ENCODE measurements at places on chromosomes 5 and 9.

DNA sequence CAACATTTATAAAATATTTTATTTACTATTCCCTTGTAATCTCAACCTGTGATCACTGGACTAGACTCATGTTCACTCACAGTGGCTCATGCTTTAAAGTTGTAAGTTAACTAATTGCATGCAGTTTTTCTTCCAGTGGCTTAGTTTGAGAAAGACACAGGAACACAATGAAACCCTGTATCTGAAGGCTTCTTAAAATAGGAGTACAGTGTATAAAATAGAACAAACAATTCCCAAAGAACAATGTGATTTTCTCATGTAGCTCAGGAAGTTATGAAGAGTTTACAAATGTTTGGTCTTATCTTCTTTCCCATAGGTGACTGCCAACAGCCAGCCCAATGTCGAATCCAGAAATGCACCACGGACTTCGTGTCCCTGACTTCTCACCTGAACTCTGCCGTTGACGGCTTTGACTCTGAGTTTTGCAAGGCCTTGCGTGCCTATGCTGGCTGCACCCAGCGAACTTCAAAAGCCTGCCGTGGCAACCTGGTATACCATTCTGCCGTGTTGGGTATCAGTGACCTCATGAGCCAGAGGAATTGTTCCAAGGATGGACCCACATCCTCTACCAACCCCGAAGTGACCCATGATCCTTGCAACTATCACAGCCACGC lies 5.9 kb downstream of the RGMB start:
- DNase-seq: no peak

GRCh38 chr5:94469894-94470329 lies 148.5 kb downstream of the KIAA0825 start:
- DNase-seq: no peak

DNA sequence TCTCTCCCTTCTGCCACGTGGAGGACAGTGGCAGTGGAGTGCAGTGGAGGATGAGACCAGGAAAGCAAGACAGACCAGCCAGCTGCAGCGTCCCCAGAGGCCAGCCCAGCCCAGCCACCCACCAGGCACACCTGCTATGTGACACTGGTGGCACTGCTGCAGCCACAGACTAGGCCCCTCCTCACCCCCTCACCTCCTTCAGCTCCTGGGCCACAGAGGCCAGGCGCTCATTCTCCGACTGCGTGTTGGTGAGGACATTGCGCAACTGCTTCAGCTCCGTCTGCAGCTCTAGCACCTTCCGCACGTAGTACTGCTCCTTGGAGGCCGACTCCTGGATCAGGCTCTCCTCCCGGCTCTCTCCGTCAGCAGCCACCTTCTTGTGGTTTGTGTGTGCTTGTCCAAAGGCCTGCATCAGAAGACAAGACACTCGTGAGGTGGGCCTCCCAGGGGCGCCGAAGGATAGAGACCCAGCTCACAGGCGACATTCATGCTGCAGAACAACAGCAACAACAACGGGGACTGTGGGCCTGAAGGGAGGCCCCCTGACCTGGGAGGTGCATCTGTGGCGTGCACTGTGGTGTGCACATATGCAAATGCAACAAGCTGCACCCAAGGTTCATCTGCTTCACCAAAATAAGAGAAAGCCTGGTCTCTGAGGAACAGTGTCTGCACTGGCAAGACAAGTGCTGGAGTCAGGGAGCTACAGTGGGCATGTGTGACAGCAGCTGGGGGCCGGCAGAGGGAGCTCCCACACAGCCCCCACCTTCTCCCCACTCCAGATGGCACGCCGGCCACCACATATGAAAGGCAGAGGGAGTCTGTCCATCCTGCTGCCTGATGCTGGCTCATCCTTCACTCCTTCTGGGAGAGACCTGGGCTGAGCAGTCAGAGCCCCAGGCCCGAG lies 35.5 kb downstream of the BICD2 start:
- DNase-seq: no peak

- no peak for DNase-seq
Observed at GRCh38 chr9:15404171-15404570, 18.5 kb upstream of the SNAPC3 start.

DNA sequence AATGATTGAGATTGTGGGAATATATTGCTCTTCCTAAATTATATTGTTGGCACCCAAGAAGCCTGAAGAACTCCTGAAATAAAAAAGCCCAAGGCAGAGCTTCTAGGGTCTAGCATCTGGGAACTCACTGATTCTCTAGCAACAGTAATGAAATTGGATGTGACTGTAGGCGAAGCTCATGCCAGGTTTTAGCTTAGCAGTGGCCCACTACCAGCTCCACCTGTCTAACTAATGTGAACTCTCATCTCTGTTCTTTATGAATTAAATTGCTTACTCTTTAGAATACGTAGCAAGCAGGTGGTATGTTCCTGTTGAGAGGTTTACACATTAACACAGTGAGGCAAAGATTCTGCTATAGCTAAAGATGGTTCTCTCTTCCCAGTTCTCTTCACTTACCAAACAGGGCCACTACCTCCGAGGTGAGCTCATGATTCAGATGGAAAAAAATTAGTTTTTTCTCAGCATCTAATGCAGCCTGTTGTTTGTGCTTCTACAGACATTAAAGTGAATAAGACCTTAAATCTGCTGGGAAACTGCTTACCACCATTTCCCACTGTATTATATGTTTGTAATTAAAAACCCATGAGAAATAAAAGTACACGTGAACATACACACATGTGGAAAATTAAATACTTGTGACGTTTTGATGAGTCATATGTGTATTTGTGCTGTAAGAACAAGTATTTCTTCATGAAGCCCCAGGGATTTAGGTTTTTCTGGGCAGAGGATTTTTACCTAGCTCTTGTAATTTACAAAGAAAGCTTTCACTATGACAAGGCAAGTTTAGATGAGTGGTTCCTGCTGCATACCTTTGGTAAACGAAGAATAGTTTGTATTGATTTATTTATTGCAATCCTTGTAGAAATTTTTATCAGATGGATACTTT lies 360.1 kb downstream of the KDM4C start:
- DNase-seq: no peak

GRCh38 chr5:13993926-13994325 lies 49.4 kb upstream of the DNAH5 start:
- no peak for DNase-seq

DNA sequence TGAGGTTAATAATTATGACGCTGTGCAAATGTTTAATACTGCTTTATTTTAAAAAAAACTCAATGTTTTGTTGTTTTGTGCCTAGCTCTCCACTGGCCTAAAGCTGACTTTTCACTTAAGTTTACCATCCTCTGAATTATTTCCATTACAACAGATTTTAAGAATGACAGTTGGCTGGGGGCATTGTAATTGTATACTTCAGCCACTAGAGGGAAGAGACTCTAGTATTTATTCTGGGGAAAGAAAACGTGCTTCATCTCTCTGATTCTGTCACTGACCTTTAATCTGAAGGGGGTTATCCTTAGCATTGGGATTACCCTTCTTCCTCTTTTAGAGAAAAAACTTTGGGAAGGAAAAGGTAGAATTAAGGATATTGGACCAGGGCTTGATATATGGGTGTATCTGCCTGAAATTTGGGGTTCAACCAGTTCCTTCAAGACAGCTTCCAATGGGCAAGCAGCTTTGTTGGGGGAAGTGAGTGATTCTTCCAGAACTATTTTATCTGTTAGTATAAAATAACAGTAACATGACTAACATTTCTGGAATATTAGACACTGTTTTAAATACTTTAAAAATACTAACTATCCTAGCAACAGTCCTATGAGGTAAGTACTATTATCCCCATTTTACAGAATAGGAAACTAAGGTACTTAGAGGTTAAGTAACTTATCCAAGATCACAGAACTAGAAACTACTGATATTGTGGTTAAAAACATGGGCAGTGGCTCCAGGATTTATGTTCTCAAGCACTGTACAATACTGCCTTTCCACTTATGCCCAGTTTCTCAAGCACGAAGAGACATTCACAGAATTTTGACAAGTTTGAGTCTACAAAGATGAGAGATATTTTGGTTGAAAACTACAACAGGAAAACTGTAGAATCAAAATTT lies 208.4 kb downstream of the CD180 start:
- no peak for DNase-seq

DNA sequence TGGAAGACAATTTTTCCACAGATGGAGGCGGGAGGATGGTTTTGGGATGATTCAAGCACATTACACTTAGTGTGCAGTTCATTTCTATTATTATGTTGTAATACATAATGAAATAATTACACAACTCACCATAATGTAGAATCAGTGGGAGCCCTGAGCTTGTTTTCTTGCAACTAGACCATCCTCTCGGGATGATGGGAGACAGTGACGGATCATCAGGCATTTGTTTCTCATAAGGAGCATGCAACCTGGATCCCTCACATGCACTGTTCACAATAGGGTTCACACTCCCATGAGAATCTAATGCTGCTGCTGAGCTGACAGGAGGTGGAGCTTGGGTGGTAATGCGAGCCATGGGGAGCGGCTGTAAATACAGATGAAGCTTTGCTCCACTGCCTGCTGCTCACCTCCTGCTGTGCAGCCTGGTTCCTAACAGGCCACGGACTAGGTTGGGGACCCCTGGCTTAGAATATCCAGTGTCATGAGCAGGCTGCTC lies 1.6 kb downstream of the STKLD1 start:
- DNase-seq: no peak

- no peak for DNase-seq
Observed at GRCh38 chr9:132074736-132075135, 4.9 kb downstream of the MED27 start.

DNA sequence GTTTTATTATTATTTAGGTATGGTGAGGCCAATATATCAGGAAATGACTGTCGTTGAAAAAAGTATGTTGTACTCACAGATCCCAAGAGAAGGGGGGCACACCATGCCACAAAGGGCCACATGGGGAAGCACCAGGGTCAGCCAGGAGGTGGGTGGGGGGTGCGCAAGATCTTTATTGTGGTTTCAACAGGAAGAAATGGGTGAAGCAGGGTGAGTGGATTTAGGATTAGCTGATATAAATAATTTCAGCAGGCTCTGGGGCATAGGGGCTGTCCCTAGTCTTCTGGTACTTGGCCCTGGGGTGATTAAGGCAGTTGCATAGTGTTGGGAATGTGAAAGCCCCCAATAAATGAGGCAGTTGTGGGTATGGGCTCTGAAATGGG lies 8.6 kb downstream of the PDCD1LG2 start:
- DNase-seq: no peak

GRCh38 chr5:150992705-150993104 lies 27.7 kb upstream of the GPX3 start:
- DNase-seq: no peak

DNA sequence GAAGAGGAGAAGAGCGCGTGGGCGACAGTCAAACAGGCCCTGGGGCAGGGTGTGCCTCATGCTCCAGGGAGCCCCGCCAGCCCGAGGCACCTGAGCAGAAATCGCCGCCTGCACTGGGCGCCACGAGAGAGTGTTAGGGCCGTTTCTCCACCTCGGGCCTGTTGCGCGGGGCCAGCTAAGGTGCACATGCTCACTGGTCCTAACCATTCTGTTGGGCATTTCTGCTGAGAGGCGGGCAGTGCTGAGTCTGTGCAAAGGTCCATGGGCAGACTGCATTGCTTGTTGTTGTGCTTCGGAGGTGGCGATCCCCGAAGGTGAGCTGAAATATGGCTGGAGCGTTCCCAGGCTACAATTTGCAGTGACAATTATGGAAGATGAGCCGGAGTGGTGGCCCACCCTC lies 367.8 kb upstream of the SPATA31A5 start:
- DNase-seq: no peak

DNA sequence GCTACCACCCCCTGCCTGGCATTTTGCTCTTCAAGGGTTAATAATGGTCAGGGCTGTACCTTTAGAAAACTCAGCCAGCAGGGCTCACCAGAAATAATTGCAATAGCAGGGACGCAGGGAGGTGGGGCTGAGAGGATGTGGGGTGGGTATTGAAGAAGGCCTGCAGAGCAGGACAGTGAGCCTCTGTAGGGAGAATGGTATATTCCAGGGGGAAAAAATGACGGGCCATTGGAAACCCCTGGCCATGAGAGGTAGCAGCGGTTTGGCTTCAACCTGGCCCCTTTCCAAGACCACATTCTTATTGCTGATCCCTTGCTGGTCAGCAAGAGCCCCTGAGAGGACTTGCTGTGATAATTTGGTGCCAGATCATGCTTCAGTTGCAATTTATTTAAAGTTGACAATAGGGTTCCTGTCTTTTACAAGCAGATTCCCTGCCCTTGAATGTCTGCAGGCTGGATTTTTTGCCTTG lies 36.7 kb upstream of the CTNNA1 start:
- no peak for DNase-seq

GRCh38 chr5:130035388-130035787 lies 131.1 kb downstream of the CHSY3 start:
- no peak for DNase-seq

DNA sequence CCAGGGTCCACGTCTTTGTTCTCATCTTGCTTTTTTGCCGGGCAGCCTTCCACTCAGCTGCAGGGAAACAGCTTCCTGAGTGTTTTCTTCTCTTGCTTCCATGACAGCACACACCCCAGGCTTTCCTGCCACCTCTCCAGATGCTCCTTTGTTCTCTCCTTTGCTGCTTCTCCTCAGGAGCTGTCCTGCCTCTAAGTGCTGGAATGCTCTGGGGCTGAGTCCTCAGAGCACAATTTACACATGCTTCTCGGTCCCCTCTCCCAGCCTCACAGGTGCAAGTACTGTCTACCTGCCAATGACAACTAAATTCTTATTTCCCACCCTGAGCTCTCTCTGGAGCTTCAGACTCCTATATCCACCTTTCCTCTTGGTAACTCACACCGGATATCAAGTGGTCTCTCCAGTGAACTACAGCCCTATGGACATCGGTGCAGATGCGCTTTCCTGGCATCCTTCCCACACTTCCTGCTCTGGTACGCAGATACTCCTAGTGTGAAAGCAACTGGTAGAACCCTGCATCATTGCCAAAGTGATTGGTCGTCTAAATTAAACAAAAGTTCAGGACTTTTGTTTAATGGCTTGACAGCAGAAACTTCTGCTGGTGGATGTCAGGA lies 13.4 kb upstream of the ACSL6 start:
- no peak for DNase-seq

- DNase-seq: no peak
Observed at GRCh38 chr5:68708156-68708841, 385.5 kb upstream of the SLC30A5 start.

GRCh38 chr9:96270236-96270744 lies 31.7 kb downstream of the HSD17B3 start:
- no peak for DNase-seq

GRCh38 chr9:28781481-28781880 lies 1208.2 kb upstream of the C9orf72 start:
- no peak for DNase-seq

- no peak for DNase-seq
Observed at GRCh38 chr5:83342465-83342864, 129.1 kb upstream of the VCAN start.

- no peak for DNase-seq
Observed at GRCh38 chr9:86953181-86953580, 5.9 kb upstream of the GAS1 start.

DNA sequence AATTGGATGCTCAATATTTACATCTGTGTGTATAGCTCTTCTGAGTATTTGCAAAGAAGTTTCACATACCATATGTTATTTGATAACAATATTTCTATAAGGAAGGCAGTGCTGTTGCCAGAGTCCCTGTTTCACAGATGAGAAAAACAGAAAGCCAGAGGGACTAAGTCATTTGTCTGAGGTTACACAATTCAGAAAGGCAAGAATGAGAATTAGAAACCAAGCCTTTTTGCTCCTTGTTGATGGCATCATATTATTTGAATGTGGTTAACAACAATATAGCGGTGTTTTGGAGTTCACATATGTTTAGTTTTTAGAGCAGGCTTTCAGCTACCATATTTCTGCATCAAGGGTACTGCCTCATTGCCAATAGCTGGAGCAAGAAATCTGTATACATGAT lies 110.9 kb upstream of the PRLR start:
- no peak for DNase-seq
